ENCODE measurements at places on chromosomes 1 and 21.

DNA sequence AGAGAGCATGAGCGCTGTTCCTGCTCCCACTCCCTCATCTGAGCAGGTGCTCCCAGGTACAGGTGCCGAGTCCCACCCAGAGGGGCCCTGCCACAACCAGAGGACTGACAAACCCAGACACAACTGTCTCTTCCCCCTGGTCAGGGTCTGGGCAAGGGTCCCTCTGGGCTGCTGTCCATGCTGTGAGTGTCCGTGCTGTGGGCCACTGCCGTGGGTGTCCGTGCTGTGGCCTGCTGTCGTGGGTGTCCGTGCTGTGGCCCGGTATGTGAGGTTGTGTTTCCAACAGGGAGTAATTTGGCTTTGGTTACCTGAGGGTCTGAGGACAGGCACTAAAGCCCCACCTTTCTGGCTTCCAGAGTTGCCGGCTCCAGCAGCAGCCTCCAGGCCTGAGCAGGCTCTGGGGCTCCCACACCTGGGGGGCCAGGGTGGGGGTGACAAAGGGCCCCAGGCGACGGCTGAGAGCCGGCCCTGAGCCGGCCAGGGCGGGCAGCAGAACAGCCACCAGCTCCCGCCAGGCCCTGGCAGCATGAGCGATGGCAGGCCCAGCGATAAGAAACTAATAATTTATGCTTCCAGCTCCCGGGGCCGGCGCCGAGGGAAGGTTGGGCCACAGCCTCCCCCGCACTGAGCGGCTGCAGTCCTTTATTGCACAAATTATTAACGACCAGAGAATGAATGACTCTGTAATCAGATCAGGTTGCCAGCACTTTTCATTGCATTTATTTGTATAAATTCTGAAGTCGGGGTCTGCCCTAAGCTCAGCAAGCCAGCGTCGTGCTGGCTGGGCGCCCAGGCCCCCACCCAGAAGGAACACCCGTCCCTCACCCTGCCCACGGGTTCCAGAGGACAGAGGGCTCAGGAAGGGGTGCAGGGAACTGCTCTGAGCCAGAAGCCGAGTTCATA, 7.3 kb upstream of the SAMD11 start:
- no peak for DNase-seq
- H3K4me1 ChIP-seq = peaks cover 9% of the 10 kb centered on the region
- no peaks in the 10 kb centered on the region for H3K36me3 ChIP-seq
- no peak overlapping the region for H3K4me3 ChIP-seq
- no peak overlapping the region for H3K27ac ChIP-seq

DNA sequence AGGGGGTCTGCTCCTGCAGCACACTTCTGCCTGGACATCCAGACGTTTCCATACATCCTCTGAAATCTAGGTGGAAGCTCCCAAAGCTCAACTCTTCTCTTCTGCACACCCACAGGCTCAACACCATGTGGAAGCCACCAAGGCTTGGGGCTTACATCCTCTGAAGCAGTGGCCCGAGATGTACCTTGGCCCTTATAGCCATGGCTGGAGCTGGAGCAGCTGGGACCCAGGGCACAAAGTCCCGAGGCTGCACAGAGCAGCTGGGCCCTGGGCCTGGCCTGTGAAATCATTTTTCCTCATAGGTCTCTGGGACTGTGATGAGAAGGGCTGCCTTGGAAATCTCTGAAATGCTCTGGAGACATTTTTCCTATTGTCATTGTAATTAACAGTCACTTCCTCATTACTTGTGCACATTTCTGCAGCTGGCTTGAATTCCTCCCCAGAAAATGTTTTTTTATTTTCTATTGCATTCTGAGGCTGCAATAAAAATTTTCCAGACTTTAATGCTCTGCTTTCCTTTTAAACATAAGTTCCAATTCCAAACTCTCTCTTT, 645.6 kb downstream of the RWDD3 start:
- no peaks in the 10 kb centered on the region for H3K27me3 ChIP-seq
- H3K36me3 ChIP-seq = no peaks in the 10 kb centered on the region
- H3K4me1 ChIP-seq = no peaks in the 10 kb centered on the region
- no peak overlapping the region for H3K4me3 ChIP-seq
- no peak overlapping the region for H3K27ac ChIP-seq
- no peak for DNase-seq

GRCh38 chr1:27438621-27439061, 46.2 kb downstream of the GPR3 start:
- H3K27me3 ChIP-seq = no peaks in the 10 kb centered on the region
- H3K36me3 ChIP-seq = peaks cover 19% of the 10 kb centered on the region
- H3K27ac ChIP-seq = peak overlapping the region; percentile 85

- no peak overlapping the region for H3K27ac ChIP-seq
- H3K36me3 ChIP-seq = no peaks in the 10 kb centered on the region
- peak overlapping the region; percentile 78 for H3K4me3 ChIP-seq
- H3K4me1 ChIP-seq = peaks cover 16% of the 10 kb centered on the region
Observed at GRCh38 chr21:20998456-20998789, 214 bp downstream of the NCAM2 start.

GRCh38 chr1:236336084-236336483, 54.3 kb upstream of the ERO1B start:
- no peak overlapping the region for H3K4me3 ChIP-seq
- H3K36me3 ChIP-seq = no peaks in the 10 kb centered on the region
- DNase-seq = no peak
- H3K4me1 ChIP-seq = no peaks in the 10 kb centered on the region

GRCh38 chr1:209512821-209513220, 70.7 kb upstream of the CAMK1G start:
- no peaks in the 10 kb centered on the region for H3K4me1 ChIP-seq
- no peaks in the 10 kb centered on the region for H3K36me3 ChIP-seq
- DNase-seq = no peak
- H3K27ac ChIP-seq = no peak overlapping the region
- H3K27me3 ChIP-seq = peaks cover 10% of the 10 kb centered on the region

GRCh38 chr1:81852961-81853360, 52.2 kb downstream of the ADGRL2 start:
- H3K4me3 ChIP-seq = no peak overlapping the region
- no peak for DNase-seq
- H3K27ac ChIP-seq = no peak overlapping the region
- H3K27me3 ChIP-seq = no peaks in the 10 kb centered on the region

GRCh38 chr1:245129319-245130240, 25.2 kb upstream of the KIF26B start:
- no peaks in the 10 kb centered on the region for H3K4me1 ChIP-seq
- H3K4me3 ChIP-seq = no peak overlapping the region

DNA sequence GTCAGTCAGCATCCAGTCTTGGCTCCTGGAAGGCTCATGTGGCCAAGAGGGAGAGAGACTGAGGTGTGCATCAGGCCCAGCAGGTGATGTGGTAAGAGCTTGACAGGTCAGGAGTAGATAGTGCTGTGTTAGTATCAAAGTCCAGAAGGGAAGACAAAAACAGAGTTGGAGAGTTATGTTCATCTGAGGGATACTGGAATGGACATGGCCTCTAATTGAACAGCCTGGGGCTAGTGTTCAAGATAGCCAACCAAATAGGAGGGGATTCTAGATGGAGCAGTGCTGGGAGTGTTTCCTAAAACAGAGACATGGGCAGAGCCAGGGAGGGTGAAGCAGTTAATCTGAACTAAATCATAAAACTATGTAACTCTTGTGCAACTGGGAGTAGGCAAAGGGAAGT, 120.7 kb upstream of the MARK1 start:
- H3K27ac ChIP-seq = no peak overlapping the region
- H3K4me3 ChIP-seq = no peak overlapping the region
- no peaks in the 10 kb centered on the region for H3K4me1 ChIP-seq
- no peaks in the 10 kb centered on the region for H3K36me3 ChIP-seq

GRCh38 chr21:46438241-46438640, 20.4 kb upstream of the DIP2A start:
- H3K4me3 ChIP-seq = no peak overlapping the region
- H3K36me3 ChIP-seq = peaks cover 69% of the 10 kb centered on the region
- no peak overlapping the region for H3K27ac ChIP-seq
- H3K4me1 ChIP-seq = peaks cover 2% of the 10 kb centered on the region
- no peaks in the 10 kb centered on the region for H3K27me3 ChIP-seq

GRCh38 chr1:19557609-19558051, 72.3 kb upstream of the CAPZB start:
- H3K27me3 ChIP-seq = peaks cover 8% of the 10 kb centered on the region
- H3K4me1 ChIP-seq = no peaks in the 10 kb centered on the region
- no peak overlapping the region for H3K4me3 ChIP-seq
- no peak overlapping the region for H3K27ac ChIP-seq
- no peak for DNase-seq

- H3K4me3 ChIP-seq = no peak overlapping the region
- no peak for DNase-seq
- H3K4me1 ChIP-seq = no peaks in the 10 kb centered on the region
- no peak overlapping the region for H3K27ac ChIP-seq
- no peaks in the 10 kb centered on the region for H3K36me3 ChIP-seq
Observed at GRCh38 chr21:37878946-37879660, 37.2 kb downstream of the KCNJ6 start.

DNA sequence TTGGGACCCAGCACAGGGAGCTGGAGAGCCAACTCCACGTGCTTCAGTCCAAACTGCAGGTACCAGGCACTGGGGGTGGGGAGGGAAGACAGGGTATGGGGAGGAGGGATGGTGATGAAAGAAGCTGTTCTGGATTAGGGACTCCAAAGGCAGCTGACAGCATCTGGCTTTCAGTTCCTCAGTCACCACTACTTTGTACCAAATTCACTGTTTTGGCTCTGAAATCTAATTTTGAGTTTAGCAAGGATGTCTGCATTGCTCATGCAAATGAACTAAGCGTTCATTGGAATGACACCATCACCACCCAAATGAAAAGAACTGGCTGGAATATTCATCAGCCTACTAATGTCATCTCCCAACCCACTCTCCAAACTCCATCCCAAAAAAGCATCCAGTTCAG, 8.7 kb downstream of the C1orf74 start:
- H3K27ac ChIP-seq = no peak overlapping the region
- peak overlapping the region; percentile 60 for H3K4me3 ChIP-seq
- no peaks in the 10 kb centered on the region for H3K27me3 ChIP-seq
- H3K4me1 ChIP-seq = no peaks in the 10 kb centered on the region
- H3K36me3 ChIP-seq = peaks cover 62% of the 10 kb centered on the region
- DNase-seq = no peak

DNA sequence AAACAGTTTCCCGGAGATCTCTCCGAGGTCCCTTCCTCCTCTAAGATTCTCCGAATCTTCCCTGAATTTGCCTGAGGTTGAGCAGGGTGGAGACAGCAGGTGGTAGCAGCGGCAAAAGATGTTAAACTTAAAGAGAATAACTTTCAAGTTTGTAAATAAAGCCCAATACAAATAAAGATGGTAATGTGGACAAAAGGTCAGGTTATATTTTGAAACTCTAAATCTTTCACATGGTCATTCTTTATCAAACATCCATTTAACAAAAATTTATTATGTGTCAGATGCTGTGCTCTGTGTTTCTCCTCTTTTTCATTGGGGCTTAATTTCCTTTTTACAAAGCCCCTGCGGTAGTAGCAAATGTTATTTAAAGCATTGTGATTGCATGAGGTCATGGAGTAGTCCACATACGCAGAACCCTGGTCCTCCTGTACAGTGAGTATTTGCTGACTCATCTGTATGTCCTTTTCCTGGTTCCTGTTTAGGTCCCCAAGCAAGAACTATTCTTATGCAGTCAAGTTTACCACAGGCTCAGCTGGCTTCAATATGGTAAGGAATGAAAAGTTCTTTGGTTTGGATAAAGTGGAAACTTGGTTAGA, 119.2 kb downstream of the ITSN1 start:
- DNase-seq = no peak
- H3K27ac ChIP-seq = no peak overlapping the region
- no peaks in the 10 kb centered on the region for H3K27me3 ChIP-seq
- H3K4me3 ChIP-seq = no peak overlapping the region
- no peaks in the 10 kb centered on the region for H3K36me3 ChIP-seq

- peak overlapping the region; percentile 68 for H3K4me3 ChIP-seq
- peaks cover 53% of the 10 kb centered on the region for H3K4me1 ChIP-seq
- no peak for DNase-seq
Observed at GRCh38 chr1:40313958-40314720, 2.9 kb downstream of the COL9A2 start.

- H3K27me3 ChIP-seq = no peaks in the 10 kb centered on the region
- no peak for DNase-seq
- no peak overlapping the region for H3K27ac ChIP-seq
- H3K4me3 ChIP-seq = no peak overlapping the region
- H3K4me1 ChIP-seq = no peaks in the 10 kb centered on the region
Observed at GRCh38 chr1:11610629-11611180, 43.5 kb downstream of the FBXO2 start.

Data from activated B cell treated with CpG ODN at 0.5 μM for 24 hours (primary cell).